ENCODE measurements at places on chromosomes 3 and 15.

DNA sequence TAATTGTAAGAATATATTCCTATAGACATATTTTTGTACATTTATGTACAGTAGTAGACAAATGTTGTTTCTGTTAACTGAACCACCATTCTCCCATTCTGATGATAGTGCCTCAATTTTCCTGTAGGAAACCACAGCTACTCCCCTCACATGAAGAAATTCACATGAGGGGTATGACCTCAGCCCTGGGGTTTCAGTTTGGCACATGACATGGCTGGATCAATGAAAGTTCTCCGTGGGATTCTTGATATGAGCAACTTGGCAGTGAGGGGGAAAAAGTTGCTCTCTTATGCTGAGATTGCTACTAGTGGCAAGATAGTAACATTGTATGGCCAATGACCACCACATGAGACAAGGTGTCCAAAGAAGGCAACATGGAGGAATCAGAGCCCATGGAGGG lies 1090.3 kb upstream of the CFAP20DC start:
- no peak for DNase-seq

- DNase-seq, result no peak
Observed at GRCh38 chr3:121330118-121330517, 215.7 kb downstream of the POLQ start.

DNA sequence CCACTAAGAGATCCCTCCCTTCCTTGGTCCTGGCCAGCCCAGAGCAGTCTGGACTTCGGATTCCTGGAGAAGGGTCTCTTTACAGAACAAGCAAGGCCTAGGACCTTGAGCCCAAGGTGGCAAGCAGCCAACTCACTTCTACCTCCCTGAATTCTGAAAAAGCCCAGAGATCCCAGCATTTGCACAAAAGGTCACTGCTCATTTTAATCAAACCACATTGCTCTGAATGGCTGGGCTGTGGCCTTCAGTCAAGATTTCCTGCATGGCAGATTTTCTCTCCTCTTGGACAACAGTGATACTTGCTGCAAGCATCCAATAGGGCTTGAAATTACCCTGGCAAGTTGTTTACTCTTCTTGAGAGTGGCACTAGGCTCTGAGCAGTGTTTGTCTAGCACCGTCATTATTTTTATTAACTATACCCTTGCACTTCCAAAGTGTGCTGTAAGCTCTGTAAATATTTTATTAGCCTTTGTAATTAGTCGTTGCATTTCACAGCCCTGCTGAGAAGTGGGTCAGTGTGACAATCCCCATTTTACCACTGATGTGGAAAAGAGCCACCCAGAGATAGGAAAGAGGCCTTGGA lies 274.7 kb upstream of the CTNNB1 start:
- DNase-seq, result no peak

DNA sequence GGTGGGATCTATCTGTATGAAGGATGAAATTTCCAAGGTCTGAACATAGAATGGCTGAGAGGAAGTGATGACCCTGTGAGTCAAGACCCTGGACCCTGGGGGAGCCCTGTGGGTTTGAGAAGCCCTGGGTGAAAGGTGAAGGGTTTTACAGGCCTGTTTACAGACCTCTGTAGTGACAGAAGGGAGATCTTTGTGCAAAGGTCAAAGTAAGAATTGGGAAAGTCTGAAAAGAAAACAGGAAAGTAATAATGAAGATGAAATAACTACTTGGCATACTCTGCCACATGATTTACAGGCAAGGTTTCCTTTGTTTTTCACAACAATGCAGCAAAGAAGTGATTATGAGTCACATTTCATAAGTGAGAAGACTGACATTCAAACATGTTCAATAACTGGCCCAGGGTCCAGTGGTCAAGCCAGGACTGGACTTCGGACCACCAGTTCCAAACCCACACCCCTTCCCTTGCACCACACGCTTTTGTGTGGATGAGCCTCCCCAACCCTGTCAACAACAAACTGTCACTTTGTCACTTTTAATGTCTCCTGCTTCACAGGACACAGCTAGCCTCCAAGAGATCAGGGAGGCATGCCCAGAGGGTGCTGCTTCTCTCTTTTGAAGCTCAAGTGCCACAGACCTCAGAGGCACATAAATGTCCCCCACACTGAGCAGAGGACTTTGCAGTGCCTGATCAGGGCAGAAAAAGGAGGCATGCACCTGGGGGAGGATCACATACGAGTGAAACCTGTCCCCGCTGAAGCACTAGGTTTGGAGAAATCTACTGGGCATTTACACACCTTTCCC lies 21.5 kb downstream of the CD86 start:
- no peak for DNase-seq

DNA sequence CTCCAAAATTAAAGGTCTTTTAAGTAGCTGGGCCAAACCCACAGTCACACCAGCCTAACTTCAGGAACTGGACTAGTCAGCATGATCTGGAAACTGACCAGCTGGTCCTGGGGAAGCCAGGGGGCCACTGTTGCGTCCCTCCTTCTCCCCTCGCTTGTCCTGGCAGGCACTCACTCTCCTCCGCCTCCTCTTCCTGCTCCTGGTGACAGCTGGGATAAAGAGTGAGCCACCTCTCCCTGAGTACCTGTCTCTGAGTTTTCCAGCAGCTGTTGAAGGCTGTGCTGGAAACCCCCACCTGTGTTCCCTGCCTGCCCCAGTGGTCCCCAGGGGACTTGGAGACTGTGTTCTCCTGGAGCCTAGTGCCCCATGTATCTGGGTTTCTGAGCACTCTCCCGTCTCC lies 56.0 kb downstream of the FGD5 start:
- DNase-seq, result no peak

- DNase-seq, result no peak
Observed at GRCh38 chr3:180390313-180390712, 211.7 kb upstream of the TTC14 start.

- DNase-seq, result no peak
Observed at GRCh38 chr3:11774296-11774877, 72.3 kb downstream of the TAMM41 start.

DNA sequence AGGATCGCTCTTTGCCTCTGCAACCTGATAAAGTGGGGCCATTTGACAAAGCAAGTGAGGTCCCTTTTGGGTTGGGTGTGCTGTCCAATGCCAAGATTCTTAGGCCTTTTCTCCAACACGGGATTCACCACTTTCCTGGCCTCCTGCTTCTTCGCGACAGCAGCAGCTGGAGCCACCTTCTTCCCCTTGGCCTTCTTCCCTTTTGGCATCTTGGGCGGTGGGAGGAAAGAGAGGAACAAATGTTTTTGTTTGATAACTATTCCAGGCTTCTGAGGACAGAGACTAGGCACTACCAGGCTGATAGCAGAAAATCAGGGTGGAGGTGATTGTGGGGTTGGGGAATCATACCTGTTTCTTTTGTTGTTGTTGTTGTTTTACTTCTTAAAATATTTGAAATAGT lies 30.0 kb upstream of the FAM81A start:
- DNase-seq, result no peak

GRCh38 chr3:76387000-76387399 lies 601.7 kb upstream of the ZNF717 start:
- no peak for DNase-seq

- no peak for DNase-seq
Observed at GRCh38 chr3:32817558-32818228, at the start of gene TRIM71. Gene TRIM71, plus strand, starts transcription at chr3:32817997. Its CDS starts 84 bp downstream, at chr3:32818081.

DNA sequence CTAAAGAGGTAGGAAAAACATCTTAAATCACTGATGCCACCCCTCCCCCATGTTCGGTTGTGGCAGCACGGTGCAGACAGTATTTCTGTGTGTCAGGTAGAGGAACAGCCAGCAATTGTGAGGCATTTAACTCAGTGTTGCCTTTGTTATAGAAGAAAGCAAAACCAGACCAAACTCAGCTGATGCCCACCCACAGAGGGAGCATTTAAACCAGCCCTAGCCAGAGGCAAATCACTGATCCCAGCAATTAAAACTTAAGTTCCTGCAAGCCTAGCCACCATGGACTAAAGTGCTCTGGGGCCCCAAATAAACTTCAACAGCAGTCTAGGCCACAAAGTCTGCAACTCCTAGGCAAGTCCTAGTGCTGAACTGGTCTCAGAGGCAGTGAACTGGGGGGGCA lies 94.5 kb downstream of the CFAP20DC start:
- no peak for DNase-seq
